Transverse colon (tissue), 4 donors: ENCODE measurements at places on chromosomes 2 and 18. TPM values are rescaled to one million over a fixed set of nuclear protein-coding genes. Genes with fewer than 3 reads are reported as not detected.

GRCh38 chr2:162328424-162329157 is 10.1 kb upstream of the IFIH1 start:
- H3K36me3 ChIP-seq = no peaks in the 10 kb centered on the region
- no peak overlapping the region for H3K4me3 ChIP-seq
- H3K27me3 ChIP-seq = no peaks in the 10 kb centered on the region
- H3K27ac ChIP-seq = no peak overlapping the region
- H3K4me1 ChIP-seq = no peaks in the 10 kb centered on the region
- no peak for DNase-seq

- no peaks in the 10 kb centered on the region for H3K36me3 ChIP-seq
- no peak overlapping the region for H3K27ac ChIP-seq
- no peaks in the 10 kb centered on the region for H3K4me1 ChIP-seq
Observed at GRCh38 chr18:76994086-76994654, 138.4 kb downstream of the MBP start.

- no peak overlapping the region for H3K4me3 ChIP-seq
- peaks cover 7% of the 10 kb centered on the region for H3K4me1 ChIP-seq
- DNase-seq = no peak
- H3K27ac ChIP-seq = no peak overlapping the region
- no peaks in the 10 kb centered on the region for H3K36me3 ChIP-seq
- H3K27me3 ChIP-seq = no peaks in the 10 kb centered on the region
Observed at GRCh38 chr2:69687971-69688611, 44.6 kb upstream of the AAK1 start.

- no peak overlapping the region for H3K27ac ChIP-seq
- no peaks in the 10 kb centered on the region for H3K4me1 ChIP-seq
- H3K36me3 ChIP-seq = no peaks in the 10 kb centered on the region
- DNase-seq = no peak
- no peaks in the 10 kb centered on the region for H3K27me3 ChIP-seq
Observed at GRCh38 chr18:5417342-5417741, 121.8 kb upstream of the ZBTB14 start.

DNA sequence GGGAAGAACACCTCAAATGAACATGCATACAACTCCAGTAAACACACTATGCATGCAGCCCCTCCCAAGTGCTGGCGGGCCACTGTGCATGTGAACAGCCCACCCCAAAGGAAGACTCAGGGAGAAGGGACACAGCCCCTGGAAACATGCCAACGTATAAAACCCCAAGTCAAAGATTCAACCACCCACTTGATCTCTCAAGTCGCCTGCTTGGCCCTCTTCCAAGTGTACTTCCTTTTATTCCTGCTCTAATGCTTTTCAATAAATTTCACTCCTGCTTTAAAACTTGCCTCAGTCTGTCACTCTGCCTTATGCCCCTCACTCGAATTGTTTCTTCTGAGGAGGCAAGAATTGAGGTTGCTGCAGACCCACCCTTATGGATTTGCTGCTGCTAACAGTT is 139.1 kb downstream of the C1D start:
- no peaks in the 10 kb centered on the region for H3K36me3 ChIP-seq
- H3K4me1 ChIP-seq = no peaks in the 10 kb centered on the region
- H3K27ac ChIP-seq = no peak overlapping the region
- H3K4me3 ChIP-seq = no peak overlapping the region

- no peaks in the 10 kb centered on the region for H3K4me1 ChIP-seq
- no peaks in the 10 kb centered on the region for H3K36me3 ChIP-seq
- DNase-seq = no peak
- H3K4me3 ChIP-seq = no peak overlapping the region
- no peaks in the 10 kb centered on the region for H3K27me3 ChIP-seq
- H3K27ac ChIP-seq = no peak overlapping the region
Observed at GRCh38 chr2:129711816-129712675, 267.4 kb upstream of the RAB6C start.

DNA sequence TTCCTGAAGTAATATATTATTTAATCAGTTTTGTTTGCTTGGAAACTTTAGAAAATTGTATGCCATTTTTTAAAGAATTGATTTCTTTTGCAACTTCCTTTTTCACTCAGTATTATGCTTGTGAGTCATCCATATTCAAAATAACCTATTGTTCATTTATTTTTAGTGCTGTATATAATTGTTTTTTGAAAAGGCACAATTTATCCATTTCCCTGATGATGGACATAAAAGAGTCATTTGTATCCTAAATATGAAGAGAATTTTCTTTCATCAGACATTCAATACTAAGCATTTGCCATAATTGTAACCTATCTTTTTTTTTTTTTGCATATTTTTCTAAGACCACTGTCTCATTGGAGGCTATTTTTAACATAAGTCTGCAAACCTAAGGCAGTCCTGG is 134.1 kb upstream of the SERPINE2 start:
- H3K4me1 ChIP-seq = no peaks in the 10 kb centered on the region
- no peak overlapping the region for H3K4me3 ChIP-seq
- no peaks in the 10 kb centered on the region for H3K36me3 ChIP-seq
- H3K27me3 ChIP-seq = no peaks in the 10 kb centered on the region
- H3K27ac ChIP-seq = no peak overlapping the region

GRCh38 chr2:237922641-237923361 is 44.0 kb upstream of the UBE2F start:
- H3K27me3 ChIP-seq = no peaks in the 10 kb centered on the region
- DNase-seq = no peak
- H3K36me3 ChIP-seq = no peaks in the 10 kb centered on the region

DNA sequence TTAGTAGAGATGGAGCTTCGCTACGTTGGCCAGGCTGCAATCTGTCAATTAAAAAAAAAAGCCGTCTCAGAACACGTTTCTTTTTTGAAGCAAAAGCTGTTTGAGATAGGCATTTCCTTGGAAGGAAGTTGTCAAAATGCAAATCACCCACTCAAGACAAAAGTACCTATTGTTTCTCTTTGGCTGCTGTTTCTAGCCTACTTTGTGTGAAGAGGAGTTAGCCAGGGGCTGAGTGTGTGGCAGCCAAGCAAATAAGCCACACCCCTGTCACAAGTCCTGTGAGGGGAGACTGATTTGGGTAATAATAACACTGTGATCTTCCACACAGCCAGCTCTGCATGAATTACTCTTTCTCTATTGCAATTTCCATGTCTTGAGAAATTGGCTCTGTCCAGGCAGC is 47.4 kb upstream of the CDCA7 start:
- no peak overlapping the region for H3K4me3 ChIP-seq
- no peaks in the 10 kb centered on the region for H3K27me3 ChIP-seq
- H3K27ac ChIP-seq = no peak overlapping the region
- DNase-seq = no peak

DNA sequence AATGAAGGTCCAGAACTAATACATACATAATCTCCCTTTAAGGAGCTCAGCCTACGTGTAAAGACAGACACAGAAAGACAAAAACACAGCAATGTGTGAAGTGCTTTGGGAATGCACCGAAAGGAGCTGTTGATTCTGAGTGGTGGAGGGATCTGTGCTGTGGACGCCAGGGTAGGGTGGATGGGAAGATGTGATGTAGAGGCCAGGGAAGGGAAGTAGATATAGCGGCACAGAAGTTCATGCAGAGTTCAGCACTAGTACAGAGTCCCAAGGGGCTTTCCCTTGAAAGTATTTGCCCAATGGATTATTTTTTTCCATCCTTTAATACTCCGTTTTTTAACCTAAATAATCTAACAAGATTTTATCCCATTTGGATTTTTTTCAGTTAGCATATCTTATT is 32.1 kb upstream of the DOCK10 start:
- DNase-seq = no peak
- H3K27ac ChIP-seq = no peak overlapping the region

DNA sequence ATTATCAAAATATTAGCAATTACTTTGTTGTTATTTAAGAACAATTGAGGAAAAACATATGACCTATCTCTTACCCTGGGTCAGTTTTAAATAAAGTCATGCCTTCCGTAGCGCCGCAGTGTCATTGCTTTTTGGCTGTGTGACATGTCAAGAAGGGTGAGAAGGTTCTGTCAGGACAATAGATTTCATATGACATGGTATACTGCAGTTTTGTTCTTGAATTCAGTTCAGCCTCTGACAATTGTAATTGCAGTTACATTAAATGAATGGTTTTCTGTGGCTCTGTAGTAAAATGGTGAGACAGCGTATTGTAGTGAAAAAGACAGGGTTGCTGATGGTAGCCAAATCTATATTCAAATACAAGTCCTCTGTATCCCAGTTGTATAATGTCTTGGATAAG is 307.2 kb downstream of the CDH2 start:
- H3K4me3 ChIP-seq = no peak overlapping the region
- H3K27ac ChIP-seq = no peak overlapping the region
- no peaks in the 10 kb centered on the region for H3K36me3 ChIP-seq
- no peaks in the 10 kb centered on the region for H3K27me3 ChIP-seq

DNA sequence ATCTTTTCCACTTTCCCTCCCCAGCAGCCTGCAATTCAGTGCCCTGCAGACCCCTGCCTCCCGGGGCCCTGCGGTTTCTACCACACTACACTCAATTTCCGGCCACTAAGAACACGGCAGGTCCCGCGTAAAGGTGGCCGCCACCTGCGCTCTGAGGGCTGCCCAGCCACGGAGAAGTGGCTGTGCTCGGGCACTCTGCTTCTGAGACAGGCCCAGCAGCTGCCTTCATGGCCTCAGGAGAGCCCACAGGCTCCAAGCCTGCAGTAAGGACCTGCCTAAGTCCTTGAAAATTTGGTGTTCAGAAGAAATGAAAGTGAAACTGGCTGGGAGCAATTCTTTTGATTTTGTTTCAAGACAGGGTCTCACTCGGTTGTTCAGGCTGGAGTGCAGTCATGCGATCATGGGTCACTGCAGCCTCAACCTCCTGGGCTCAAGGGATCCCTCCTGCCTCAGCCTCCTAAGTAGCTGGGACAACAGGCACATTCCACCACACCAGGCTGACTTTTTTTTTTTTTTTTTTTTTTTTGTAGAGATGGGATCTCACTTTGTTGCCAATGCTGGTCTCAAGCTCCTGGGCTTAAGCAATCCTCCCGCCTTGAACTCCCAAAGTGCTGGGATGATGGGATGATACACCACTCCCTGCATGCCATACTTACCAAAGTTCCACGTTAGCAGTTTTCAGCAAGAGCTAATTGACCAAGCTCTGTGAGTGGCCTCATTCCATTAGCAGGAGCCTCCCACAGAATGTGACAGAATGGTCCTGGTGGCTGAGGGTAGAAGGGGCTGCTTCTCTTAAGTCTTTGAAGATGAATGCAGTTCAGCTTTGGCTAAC is 14.6 kb upstream of the ALPP start:
- no peak overlapping the region for H3K27ac ChIP-seq
- no peaks in the 10 kb centered on the region for H3K36me3 ChIP-seq
- H3K4me3 ChIP-seq = no peak overlapping the region
- H3K4me1 ChIP-seq = peaks cover 4% of the 10 kb centered on the region

GRCh38 chr18:68665628-68666027 is 49.3 kb downstream of the TMX3 start:
- H3K27me3 ChIP-seq = no peaks in the 10 kb centered on the region
- no peaks in the 10 kb centered on the region for H3K36me3 ChIP-seq
- H3K27ac ChIP-seq = no peak overlapping the region
- H3K4me1 ChIP-seq = no peaks in the 10 kb centered on the region
- DNase-seq = no peak

GRCh38 chr2:206611191-206611590 is 31.1 kb upstream of the FAM237A start:
- H3K4me3 ChIP-seq = no peak overlapping the region
- no peak for DNase-seq
- no peaks in the 10 kb centered on the region for H3K36me3 ChIP-seq
- no peaks in the 10 kb centered on the region for H3K27me3 ChIP-seq

GRCh38 chr2:204065566-204065965 is 129.0 kb downstream of the ICOS start:
- H3K27me3 ChIP-seq = peaks cover 2% of the 10 kb centered on the region
- H3K27ac ChIP-seq = no peak overlapping the region
- no peak for DNase-seq
- no peaks in the 10 kb centered on the region for H3K36me3 ChIP-seq
- no peak overlapping the region for H3K4me3 ChIP-seq
- H3K4me1 ChIP-seq = no peaks in the 10 kb centered on the region

DNA sequence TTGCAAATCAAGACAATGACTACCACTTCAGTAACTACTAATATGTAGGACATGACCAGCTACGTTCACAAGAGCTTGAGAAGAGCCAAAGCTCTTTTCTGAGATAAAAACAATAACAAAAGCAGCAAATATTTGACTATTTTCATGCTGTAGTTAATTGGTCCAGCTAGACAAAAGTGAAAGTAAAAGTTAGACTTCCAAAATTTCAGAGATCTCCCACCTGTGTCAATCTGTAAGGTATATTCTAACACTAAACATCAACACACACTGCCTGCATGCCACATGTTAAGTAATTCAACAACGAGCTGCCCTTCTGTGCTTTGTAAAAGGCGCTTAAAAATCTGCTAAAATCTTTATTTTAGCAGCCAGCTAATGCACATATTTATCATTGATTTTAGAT is 185.9 kb downstream of the SLC39A10 start:
- no peak for DNase-seq
- H3K4me3 ChIP-seq = no peak overlapping the region
- no peaks in the 10 kb centered on the region for H3K4me1 ChIP-seq

The NMUR1 gene
- 0.55 TPM for total RNA-seq

The ARHGAP25 gene
- total RNA-seq = 3.1 TPM

The CNDP1 gene
- total RNA-seq = not detected
